ENCODE measurements at places on chromosomes 3 and 15. TPM values are rescaled to one million over a fixed set of nuclear protein-coding genes. Genes with fewer than 3 reads are reported as not detected.

CMSS1 gene
- total RNA-seq, result 48.5 TPM

DUOX1 gene
- 1.9 TPM for total RNA-seq

ZNF620 gene
- 17.0 TPM for total RNA-seq

IGF1R gene
- total RNA-seq, result 179 TPM

ZDHHC19 gene
- 0.45 TPM for total RNA-seq

ATOSA gene
- 27.8 TPM for total RNA-seq

GRCh38 chr15:76344893-76345582, 8.5 kb downstream of the ISL2 start:
- DNase-seq, result no peak

GRCh38 chr3:128149650-128150049, 3.6 kb upstream of the EEFSEC start:
- DNase-seq, result no peak
